ENCODE measurements at places on chromosomes 6 and 20.

- no peak for DNase-seq
These were observed 63.2 kb downstream of the NOL4L start for GRCh38 chr20:32521780-32522525.

DNA sequence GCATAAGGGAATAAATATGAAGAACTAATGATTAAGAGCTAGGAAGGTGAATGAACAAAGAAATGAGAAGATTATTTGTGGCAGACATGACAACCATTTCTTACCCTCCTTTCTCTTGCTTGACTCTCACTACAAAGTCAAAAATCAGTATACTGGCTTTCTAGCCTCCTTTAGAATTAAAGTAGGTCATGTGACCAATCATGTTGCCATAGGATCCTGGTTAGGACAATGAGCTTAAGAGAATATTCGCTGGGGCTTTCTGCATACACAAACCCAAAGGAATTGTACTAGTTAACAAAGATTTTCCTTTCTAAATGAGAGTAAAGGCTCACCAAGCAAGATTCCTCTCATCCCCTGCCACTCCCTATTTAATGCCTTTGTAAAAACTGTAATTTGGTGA, 76.0 kb upstream of the ID4 start:
- no peak for DNase-seq

DNA sequence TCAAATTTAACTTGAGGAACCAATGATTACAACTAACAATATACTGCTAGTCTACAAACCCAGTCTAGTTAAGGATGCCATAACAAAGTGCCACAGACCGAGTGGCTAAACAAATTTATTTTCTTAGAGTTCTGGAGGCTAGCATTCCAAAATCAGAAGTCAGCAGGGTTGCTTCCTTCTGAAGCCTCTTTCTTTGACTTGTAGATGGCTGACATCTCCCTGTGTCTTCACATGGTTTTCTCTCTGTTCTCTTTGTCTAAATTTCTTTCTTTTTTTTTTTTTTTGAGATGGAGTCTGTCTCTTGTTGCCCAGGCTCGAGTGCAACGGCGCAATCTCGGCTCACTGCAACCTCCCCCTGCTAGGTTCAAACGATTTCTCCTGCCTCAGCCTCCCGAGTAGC, 56.1 kb downstream of the NCOA3 start:
- DNase-seq, result no peak

DNA sequence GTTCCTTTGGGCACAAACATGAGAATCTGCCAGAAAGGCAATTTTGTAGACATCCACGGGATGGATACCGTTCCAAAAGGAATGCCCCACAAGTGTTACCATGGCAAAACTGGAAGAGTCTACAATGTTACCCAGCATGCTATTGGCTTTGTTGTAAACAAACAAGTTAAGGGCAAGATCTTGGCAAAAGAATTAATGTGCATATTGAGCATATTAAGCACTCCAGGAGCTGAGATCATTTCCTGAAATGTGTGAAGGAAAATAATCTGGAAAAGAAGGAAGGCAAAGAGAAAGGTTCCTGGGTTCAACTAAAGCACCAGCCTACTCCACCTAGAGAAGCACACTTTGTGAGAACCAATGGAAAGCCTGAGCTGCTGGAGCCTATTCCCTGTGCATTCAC, 103.9 kb upstream of the ARG1 start:
- DNase-seq, result no peak

DNA sequence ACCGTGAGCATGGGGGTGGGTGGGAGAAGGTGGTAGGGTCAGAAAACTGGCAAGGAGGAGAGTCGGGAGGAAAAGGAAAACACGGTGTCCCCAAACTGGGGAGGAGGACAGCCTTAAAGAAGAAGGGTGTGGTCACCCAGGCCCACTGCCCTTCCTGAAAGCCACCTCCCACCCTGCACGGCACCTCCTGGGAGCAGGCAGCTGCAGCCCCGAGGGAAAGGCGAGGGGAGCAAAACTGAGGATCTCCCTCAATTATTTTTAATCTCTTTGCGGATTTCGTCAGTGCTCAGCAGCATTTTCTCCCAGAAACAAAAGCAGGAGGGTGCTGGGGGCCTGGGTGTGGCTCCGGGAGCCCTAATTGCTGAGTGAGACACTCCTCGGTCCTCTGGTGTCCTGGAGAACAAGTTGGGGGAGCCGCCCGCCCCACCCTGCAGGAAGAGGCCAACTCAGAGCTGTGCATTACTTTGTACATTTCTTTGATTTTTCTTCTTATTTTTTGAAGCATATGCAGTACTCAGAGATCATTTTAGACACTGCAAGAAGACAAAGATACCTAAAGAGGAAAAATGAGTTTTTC, 56.4 kb downstream of the RIOK1 start:
- no peak for DNase-seq

DNA sequence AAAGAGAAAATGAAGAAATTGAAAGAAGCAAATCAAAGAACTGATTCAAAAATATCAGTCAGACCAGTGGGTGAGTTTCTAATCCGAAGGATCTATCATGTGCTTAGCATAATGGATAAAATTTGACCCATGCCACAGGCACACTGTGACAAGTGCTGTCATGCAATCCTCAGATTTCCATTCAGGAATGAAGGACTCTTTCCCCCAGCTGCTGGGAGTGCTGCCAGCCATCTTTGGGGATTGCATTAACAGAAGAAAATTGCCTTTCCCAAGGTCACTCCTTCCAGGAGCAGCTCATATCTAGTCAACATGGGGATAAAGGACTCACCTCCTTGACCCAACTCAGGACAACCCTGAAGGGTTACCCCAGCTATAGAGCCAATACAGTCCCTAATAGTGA, 316.7 kb upstream of the TBX18 start:
- no peak for DNase-seq

- no peak for DNase-seq
These were observed 3.2 kb downstream of the TTBK1 start for GRCh38 chr6:43246301-43247113.

All from cortex of kidney (tissue), 1 donor.